ENCODE measurements at places on chromosomes 1 and 21.

GRCh38 chr1:65362545-65362944 is 53.2 kb downstream of the DNAJC6 start:
- no peak for DNase-seq

GRCh38 chr1:30274976-30275621 is 448.3 kb downstream of the MATN1 start:
- no peak for DNase-seq

DNA sequence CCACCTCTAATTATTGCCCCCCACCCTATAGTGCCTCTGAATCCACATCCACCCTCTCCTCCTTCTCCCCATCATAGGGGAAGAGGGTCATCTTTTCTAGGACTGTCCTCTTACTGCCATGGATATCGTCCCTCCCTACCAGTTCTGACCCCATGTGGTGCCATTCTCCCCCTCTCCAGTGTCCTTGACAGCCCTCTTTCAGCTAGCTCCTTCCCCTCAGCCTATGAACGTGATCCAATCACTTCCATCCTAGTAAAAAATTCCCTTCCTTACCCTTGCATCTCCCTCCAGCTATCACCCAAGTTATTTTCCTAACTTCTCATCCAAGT is 172.7 kb downstream of the RRAGC start:
- DNase-seq = no peak

- DNase-seq = no peak
These were observed 213.0 kb upstream of the CACYBP start for GRCh38 chr1:174786760-174787159.

DNA sequence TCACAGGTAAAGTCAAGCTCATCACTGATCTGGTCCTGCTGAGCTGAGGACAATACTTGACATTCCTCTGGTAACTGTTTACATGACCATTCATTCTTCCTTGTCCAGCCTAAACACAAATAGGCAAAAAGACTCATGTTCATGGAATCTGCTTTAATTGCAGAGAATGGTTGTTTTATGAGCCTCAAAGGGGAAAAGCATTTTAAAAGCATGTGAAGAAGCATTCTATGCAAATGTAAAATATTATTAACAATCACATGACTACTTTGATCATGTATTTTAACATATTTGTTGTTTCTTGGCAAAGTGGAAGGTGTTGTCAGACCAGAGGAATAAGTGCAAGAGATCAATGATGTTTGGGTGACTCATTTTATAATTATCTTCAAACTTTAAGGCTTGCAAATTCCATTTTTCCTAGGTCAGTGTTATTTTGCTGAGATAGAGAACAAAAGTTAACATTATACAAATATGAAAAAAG is 133.7 kb downstream of the RUNX1 start:
- DNase-seq = no peak

GRCh38 chr1:37442644-37443043 is 31.7 kb upstream of the ZC3H12A start:
- no peak for DNase-seq

DNA sequence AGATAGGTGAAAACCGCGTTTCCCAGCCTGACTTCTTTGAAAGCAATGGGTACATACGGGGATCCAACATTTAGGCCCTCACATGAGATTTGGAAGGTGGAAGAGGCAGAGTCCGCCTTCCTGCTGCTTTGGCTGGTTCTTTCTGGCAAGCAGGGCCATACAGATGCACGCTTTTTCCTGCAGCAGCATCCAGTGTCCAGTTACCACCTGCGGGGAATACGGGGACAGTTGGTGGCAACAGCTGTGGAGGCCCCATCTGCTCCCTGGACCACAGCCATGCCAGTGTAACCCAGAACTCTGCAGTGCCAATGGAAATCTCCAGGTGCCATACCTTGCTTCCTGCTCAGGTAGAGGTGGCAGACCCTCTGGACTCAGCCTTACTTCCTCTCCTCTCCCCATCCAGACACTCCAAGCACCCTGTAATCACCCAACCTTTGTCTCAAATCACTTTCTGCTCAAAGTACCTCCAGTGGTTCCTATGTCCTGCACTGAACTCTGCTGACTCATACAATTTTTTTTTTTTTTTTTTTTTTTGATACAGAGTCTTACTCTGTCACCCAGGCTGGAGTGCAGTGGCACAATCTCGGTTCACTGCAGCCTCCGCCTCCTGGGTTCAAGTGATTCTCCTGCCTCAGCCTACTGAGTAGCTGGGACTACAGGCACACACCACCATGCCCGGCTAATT is 68.3 kb downstream of the SLC16A1 start:
- no peak for DNase-seq

- no peak for DNase-seq
These were observed 5.9 kb upstream of the TTC4 start for GRCh38 chr1:54709547-54710292.

DNA sequence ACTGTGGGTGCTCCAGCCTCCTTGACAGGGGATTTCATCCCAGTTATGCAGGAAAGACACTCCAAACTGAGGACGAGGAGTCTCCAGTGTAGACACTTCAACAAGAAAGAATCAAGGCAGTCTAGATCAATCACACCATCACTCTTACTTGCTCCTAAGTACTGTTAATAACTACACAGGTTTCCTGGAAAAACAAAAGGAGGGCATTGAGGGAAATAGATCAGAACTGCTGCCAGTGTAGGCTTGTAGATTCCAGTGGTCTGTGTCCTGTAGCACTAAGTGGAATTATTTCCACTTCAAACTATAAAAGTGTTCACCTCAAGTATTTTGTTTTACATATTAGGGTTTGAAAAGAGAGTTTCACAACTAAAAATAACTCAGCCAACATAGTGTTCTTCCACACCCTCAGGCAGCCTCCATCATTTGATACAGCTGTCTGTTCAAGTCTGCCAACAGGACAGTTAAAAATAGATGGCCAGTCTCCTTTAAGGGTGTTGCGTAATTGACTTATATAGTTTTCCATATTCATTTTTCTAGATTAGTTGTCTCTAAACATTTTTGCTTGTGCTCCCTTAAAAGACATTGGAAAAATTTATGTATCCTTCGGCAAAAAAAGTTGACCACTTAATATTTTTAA is 32.0 kb upstream of the AGL start:
- no peak for DNase-seq

GRCh38 chr21:44455524-44456213 is 359 bp downstream of the LRRC3 start:
- DNase-seq = peak; percentile 71

GRCh38 chr1:150210706-150211105 is 25.2 kb downstream of the ANP32E start:
- no peak for DNase-seq

GRCh38 chr21:46394595-46395104 is 64.0 kb upstream of the DIP2A start:
- DNase-seq = no peak

GRCh38 chr1:10615932-10616671 is 141.4 kb downstream of the PEX14 start:
- DNase-seq = no peak

- peak; percentile 71 for DNase-seq
These were observed 115.0 kb upstream of the TMPRSS2 start for GRCh38 chr21:41622831-41623548.

DNA sequence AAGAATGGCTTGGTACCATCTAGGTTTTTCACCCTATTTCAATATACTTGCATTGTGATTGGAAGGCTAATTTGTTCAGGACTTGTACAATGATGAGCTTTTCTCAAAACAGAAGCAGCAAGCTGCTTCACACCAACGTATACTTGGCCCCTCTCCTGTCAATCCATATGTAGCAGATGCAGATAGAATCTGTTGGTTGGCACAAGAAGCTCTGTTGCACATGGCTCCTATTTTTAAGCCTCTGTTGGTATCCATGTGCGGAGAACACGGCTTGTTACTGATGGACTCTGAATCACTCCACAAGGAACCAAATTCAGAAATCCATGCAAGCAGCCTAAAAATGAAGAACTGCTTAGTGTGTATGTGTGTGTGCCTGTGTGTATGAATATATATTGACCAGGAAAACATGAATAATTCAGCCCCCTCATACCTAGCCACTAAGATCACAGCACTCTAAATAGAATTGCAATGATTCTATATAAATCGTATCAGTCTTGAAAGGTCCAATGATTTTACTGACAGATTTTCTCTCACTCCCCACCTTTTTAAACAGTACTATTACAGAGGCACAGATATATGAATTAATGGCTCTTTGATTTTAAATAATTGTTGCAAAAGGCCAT is 258.4 kb upstream of the DPYD start:
- DNase-seq = no peak

DNA sequence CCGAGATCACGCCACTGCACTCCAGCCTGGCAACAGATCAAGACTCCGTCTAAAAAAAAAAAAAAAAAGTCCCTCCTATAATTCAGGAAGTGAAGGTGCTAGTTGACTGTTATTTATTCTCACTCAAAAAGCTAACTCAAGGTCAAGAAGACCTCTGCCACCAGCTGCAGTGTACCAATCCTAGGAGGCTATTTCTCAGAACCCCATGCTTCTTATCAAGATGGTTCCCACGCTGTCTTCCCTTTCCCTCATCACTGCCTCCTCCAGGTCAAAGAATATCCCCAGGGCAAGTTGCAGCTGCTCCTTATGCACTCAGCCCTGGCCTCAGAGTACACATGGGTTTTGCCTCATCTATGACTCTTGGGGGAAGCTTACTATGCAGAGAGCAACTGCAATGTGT is 53.6 kb downstream of the RERE start:
- no peak for DNase-seq

DNA sequence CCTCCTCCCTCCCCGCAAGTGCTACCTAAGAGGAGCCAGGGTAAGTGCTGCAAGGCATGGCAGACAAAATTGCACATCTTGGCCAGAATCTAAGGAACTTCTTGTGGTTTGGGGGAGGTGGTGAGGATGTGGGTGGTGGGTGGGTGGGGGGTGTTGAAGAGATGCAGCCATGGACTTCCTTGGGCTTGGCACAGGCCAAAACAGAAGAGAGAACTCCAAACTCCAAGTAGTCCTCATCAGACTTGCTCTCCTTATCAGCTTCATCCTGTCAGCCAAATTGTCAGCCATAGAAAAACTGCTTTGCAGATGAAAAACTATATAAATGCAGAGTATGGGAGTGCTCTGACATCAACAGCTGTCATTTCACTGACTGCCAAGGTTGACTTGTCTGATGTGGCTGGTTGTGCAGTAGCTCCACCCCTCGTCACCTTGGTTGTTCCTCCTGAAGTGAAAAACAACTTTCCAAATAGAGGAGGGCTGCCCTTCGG is 7.1 kb downstream of the AMIGO1 start:
- DNase-seq = peak; percentile 80

DNA sequence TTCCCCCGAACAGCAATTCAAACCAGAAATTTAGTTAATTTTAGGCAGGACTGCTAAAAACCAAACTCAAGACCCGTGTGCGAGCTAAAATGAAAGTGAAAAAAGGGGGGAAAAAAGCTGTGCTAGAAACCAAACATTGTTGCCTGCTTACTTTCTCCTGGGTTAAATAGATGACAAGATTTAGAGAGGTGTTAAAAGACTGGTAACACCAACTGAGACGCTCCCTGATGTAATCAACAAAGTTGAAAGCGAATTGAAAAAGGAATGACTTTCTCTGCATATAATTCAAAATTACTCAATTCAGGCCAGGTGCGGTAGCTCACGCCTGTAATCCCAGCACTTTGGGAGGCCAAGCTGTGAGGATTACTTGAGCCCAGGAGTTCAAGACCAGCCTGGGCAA is 6.8 kb downstream of the CDCA8 start:
- no peak for DNase-seq

GRCh38 chr1:20787029-20787839 is at the start of gene HP1BP3:
TSS of gene HP1BP3 (minus strand) at chr1:20787307. CDS start at chr1:20780440, 6,867 bp downstream.
- peak; percentile 94 for DNase-seq

- no peak for DNase-seq
These were observed 77.9 kb downstream of the TRABD2B start for GRCh38 chr1:47919113-47919833.

- DNase-seq = no peak
These were observed 115.5 kb downstream of the RERE start for GRCh38 chr1:8701794-8702471.

- DNase-seq = no peak
These were observed 220.7 kb downstream of the TOMM20 start for GRCh38 chr1:234907940-234908405.

DNA sequence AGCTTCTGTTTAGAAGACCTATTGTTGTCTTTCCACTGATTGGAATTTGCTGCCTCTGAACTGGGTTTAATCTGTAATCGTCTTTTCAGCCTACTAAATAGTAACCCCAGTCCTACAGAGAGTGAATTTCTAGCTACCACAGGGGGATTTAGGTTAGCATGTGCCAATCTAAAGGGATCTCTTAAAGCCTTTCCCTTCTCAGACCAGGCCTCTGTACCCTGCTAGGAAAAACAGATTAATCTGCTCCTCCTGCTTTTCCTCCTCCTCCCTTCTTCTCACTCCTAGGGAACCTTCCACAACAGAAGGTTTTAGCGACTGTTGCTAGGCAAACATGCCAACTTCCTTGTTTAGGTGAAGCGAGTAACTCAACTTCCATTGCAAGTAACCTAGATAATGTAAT is 1.3 kb upstream of the RC3H1 start:
- DNase-seq = no peak

GRCh38 chr1:26545969-26546323 is 16.4 kb downstream of the RPS6KA1 start:
- no peak for DNase-seq

DNA sequence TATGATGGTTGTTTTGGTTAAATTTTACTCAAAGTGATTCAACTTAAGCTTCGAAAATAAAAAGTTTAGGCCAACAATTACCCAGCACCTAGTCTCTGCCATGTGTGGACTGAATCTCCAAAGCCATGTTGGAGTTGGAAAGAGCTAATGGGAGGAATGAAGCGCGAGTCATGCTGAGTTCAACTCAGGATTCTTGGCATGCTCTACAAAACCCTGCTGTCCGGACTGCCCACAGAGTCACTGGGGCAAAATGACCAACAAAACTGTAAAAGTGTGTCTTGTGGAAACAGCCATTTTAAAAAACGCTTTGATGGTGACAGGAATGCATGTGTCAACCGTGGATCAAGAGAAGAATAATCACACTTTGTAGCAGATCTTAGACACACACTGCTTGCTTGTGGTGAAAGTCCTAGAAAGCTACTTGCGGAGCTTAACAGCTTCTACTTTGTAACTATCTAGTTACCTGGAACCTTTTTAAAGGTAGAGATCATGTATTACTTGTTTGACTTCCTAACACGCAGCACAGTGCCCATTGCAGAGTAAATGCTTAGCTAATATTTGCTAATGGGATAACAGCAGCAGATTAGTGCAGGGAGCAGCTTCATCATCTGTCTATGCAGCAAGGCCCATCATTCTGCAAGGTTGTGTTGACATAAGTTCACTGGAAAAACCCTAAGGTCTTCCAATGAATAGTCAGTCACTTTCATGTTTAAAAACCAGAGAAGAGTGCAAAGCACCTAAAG is 7.0 kb upstream of the GBP6 start:
- DNase-seq = no peak
